Activated naive CD8-positive, alpha-beta T cell treated with anti-CD3 and anti-CD28 coated beads, Interleukin-2, amount 50 U/mL, for 16 hours (primary cell): ENCODE measurements at places on chromosomes 2 and 18.

GRCh38 chr2:112740527-112740926 is 19.7 kb downstream of the NT5DC4 start:
- no peak for DNase-seq

GRCh38 chr2:146741260-146741659 is 1103.6 kb upstream of the ACVR2A start:
- DNase-seq = no peak

DNA sequence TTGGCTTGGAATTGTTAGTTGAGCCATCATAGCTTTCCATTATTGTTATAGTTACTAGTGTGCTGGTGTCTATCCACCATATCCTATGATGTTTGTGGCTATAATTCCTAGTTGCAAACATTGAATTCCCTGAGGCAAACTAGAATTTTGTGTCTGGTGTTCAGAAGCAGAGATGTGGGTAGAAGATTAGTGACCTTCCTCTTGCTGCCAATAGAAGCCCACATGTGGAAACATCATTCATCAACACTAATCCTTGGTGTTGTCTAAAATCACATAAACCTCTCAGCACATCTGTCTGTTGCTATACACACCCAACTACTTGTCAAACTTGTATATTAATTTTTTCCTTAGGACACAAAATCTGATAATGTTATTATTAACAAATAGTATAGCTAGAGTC is 374.1 kb downstream of the TGIF1 start:
- no peak for DNase-seq

DNA sequence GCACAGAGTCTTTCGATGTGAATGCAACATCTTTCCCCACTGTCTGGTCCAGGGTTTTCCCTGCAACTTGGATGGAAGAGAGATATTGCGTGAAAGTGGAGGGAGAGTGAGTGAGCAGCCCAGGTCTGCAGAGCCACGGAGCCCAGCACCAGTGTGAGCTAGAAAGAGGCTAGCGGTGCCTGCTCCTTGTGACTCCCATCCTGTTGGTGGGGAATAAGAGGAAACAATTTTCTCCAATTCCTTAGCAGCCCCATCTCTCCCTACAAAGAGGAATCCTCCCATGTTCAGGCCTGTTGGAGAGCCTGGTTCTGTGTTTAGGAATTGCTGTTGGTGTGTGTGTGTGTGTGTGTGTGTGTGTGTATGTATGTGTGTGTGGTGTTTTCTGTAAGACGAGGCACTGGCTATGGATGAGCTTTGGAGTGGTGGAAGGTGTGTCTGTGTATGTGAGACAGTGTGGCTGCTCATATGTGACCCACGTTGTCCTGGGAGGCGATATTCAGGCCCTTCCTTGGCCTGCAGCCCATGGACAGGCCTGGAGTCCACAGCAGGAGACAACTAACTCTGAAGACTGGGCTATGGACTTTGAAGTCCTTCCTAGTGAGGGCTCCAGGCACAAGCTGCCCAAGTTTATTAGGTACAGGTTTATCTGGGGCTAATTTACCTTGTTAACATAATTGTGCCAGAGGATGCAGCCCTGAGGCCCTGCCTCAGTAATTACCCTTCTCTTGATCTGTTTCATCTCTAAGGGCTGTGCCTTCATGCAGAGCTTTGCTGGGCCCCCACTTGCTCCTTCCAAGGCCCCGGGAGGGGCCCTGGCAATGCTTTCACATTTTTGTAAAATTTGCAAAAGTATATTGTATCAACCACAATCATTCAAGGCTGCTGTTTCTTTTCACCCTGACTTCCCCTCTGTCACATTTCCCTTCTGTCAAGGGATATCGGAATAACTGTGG is 88.6 kb upstream of the HAAO start:
- DNase-seq = no peak

GRCh38 chr2:164779383-164780057 is 62.1 kb downstream of the COBLL1 start:
- DNase-seq = no peak

GRCh38 chr2:46521215-46521683 is 41.9 kb downstream of the TMEM247 start:
- DNase-seq = no peak

- no peak for DNase-seq
These were observed 326.8 kb upstream of the DLGAP1 start for GRCh38 chr18:4781873-4782272.

GRCh38 chr2:227933884-227934283 is 62.5 kb downstream of the DAW1 start:
- no peak for DNase-seq

DNA sequence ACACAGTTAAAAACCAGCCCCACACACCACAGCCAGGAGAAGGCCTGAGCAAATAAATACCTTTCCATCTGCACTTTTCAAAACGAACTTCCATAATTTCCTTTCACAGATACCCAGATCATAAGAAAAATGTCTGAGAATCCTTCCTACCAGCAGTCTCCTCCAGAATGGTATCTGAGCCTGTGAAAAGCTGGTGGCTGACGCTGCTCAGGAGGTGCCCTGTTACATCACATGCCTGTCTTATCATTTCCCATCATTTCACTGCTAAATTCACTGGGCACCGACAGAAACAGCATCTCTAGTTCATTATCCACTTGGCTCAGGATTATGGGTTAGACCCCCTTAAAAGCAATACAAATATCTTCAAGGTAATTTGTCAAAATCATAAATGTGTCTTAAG is 4.4 kb downstream of the CRACDL start:
- DNase-seq = no peak

DNA sequence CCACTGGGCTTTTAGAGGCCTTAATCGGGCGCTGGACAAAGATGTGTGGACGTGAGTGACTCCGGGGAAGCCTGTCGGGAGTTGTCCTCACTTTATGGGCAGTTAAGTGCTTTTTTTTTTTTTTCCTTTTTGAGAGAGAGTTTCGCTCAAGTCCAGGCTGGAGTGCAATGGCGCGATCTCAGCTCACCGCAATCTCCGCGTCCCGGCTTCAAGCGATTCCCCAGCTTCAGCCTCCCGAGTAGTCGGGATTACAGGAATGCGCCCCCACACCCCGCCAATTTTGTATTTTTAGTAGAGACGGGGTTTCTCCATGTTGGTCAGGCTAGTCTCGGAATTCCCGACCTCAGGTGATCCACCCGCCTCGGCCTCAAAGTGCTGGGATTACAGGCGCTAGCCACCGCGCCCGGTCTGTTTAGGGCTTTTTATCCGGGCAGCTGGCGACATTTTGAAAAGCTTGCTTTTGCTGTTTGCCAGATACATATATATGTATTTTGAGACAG is 1.5 kb downstream of the MSH6 start:
- DNase-seq = no peak

- no peak for DNase-seq
These were observed 195.7 kb upstream of the GALNT5 start for GRCh38 chr2:157061799-157062198.

GRCh38 chr2:38700881-38701458 is 35.1 kb downstream of the GALM start:
- no peak for DNase-seq

DNA sequence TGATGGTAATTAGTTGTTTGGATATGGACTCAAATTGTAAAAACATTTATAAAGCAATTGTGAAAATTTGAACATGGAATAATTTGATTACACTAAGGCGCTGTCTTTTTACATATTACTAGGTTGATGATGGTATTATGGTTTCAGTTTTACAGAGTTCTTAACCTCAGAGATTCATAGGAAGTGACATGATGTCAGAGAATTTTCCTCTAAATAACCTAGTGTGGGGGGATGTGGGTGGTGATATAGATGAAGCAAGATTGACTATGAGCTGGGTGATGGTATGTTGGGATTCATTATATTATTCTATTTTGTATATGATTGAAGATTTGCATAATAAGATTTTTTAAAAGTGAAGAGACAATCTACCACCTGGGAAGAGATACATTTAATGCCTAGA is 45.9 kb upstream of the ATP5MC3 start:
- DNase-seq = no peak

- DNase-seq = no peak
These were observed 61.3 kb downstream of the THADA start for GRCh38 chr2:43534569-43534968.

DNA sequence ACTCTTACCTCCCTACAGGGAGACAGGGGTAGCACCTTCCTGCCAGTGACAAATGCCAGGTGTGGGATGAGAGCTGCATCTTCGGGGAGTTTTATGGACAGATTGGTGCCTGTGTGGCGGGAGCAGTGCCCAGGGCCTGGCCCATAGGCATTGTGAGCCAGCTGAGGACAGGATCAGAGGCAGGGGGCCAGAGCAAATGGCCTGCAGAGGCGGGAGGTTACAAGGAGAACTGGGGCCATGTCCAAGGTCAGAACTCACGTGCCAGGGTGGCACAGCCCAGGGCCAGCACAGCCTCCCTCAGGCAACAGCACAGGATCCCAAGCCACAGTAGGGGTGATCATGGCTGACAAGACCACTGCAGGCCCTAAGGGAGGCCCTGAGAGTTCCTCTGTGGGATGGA is 40.2 kb upstream of the MCFD2 start:
- DNase-seq = no peak

DNA sequence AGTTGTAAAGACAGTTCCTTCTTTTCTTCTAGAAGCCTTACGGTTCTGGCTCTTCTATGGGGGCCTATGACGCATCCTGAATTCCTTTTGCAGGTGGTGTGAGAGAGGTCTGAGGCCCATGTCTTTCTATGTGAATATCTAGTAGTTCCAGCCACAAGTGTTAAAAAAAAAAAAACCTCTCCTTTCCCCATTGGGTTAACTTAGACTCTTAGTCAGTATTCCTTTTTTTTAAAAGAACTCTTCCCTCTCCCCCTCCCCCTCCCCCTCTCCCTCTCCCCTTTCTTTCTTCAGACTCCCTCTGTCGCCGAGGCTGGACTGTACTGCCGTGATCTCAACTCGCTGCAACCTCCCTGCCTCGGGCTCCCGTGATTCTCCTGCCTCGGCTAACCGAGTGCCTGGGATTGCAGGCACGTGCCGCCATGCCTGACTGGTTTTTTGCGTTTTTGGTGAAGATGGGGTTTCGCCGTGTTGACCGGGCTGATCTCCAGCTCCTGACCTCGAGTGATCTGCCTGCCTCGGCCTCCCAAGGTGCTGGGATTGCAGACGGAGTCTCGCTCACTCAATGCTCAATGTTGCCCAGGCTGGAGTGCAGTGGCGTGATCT is 11.4 kb upstream of the CIDEA start:
- no peak for DNase-seq

DNA sequence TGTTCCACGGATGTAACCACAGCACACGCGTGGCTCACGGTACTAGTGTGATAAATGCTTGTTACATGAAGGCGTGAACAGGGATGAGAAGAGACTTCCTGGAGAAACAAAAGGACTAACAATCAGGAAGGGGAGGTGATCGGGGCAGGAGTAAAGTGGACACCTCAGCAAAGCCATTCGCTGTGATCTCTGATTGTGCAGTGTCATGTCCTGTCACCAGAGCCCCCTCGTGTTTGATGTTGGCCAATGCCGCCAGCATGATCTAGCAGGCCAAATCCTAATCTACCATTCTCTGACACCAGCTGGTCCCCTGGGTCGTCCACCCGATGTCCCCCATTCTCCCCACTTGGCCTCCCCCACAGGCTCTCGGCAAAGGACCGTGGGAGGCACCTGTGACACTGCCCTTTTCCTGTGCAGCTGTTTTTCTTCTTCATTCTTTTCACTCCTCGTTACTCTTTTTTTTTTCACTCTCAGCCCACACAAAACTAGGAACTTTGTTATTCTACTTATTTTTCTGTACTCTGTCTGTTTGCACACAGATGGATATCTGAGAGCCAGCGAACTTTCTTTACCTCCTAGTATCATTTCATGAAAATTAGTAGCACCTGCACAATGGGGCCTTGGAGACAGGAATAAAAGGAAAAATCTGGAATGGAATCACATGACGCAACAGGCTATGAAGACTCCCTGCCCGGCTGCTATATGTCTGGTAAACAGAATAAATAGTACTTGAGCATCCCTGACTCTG is 146.8 kb downstream of the TGIF1 start:
- no peak for DNase-seq

GRCh38 chr2:235533616-235534385 is 40.0 kb downstream of the AGAP1 start:
- DNase-seq = no peak

- no peak for DNase-seq
These were observed 9.8 kb downstream of the FZD7 start for GRCh38 chr2:202043475-202043874.

DNA sequence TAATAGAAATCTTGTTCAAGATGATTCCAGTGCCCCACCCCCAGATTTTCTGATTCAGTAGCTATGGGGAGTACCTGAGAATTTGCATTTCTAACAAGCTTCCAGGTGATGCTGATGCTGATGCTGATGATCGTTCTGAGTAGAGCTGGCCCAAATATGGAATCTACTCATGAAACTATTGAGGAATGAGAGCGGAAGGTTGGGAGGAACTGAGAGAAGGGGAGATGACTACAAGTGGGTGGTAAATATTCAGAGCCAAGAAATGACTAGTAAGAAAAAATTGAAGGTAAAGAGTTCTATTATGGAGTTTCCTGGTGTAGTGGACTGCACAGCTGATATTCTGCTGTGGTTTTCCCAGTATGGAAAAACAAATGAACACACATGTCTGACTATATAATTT is 235.4 kb upstream of the FN1 start:
- DNase-seq = no peak

GRCh38 chr2:58497168-58497567 is 256.0 kb upstream of the FANCL start:
- DNase-seq = no peak
